SHP77 treated with DMSO at 0.1 percent for 48 hours (cell line): ENCODE measurements at places on chromosomes 2 and 18.
A peak's percentile ranks its signal among the peaks of the same experiment; 100 is the strongest.

DNA sequence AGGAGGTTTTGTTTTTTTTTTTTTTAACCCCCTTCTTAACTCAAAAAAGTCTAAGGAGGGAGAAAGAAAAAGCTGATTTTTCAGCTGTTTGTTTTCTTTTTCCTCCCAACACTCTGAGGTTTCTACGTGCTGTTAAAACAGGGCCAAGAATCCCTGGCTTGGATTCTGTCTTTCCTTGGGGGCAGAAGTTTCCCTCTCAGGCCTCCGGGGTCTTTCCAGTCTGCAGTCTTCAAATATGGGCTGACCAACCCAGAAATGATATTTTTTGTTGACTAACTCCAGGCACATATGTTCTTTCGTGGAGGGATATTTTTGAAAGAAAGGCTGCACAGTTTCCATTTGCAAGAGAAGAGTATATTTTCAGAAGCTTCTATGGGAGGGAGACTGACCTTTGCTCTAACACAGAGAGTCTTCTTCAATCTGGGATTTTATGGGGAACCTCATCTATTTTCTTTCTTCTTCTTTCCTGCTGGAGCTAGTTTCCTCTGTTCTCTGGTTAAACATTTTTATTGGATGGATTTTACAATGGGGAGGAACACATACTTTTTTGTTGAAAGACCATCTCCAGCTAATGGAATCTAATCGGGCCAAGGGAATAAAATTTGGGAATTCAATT, 93.3 kb upstream of the SPRED2 start:
- no peak for DNase-seq

DNA sequence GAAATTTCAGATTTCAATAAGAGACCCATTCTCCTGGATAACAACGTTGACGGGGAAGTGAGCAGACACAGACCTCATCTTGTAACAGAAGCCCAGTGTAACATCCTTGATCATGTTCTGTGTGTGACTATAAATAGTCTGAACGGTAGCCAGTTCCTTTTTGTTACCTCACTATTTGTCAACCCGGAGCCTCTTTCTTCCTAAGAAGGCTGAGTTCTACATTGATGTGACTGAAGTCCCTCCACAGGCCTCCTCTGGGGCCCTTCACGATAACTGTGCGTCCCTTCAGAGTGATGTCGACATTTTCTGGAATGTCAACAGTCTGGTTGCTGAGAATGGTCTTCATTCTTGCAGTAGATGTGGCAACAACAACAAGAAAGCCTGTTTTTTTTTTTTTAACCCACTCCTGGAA, 6.3 kb upstream of the PLEKHM3 start:
- no peak for DNase-seq

DNA sequence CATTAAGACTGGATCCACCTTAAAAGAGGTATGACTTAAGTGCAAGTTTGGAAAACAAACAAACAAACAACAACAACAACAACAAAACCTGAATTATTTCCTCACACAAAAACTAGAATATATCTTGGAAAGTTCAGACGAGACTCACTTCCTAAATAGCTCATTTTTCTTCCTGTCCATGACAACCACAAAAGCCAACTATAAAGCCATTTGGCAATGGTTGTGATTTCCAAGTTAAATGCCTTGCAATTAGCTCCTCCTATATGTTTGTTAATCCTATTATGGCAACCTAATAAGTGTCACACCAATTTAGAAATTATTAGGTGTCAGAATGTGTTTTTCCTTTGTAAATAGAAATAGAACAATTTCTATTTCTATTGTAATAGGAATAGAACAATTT, 91.6 kb upstream of the ARL5A start:
- DNase-seq: no peak

DNA sequence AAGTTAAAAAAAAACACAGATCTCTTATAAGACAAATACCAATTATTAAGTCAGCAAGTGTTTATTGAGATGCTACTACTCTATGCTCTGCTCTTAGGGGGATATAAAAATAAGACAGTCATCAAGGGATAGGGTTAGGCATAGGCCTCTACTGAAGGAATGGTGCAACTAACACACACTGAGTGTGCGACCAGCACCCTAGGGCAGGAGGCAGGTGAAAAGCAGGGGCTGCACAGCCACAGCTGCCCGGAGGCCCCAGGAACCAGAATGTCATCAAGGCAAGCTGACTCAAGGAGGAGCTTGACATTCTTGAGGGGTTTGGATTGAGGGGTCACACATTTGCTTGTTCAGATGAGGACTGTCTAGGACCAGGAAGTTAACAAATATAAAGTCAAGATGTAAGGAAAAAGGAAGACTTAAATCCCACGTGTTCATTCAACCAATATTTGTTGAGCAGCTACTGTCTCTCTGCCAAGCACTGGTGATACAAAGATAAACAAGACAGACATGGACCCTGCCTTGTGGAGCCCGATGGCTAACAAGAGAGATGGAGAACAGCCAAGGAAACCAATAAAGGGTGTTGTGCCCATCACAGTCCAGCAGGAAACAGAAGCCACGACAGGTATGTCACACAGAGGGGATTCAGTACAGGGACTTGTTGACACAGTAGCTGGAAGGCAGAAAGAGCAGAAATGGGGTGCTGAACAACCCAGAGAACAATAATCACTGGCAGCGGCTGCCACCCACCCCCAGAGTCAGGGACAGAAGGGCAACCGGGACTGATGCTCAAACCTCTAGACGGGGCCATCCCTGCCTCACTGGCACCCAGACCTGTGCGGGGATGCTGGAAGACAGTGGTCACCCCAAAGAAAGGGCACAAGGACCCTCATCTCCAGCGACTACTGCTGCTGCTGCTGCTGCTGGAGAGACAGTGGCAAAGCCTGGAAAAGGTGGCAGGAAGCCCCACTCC, 45.8 kb upstream of the MAL start:
- DNase-seq: no peak

DNA sequence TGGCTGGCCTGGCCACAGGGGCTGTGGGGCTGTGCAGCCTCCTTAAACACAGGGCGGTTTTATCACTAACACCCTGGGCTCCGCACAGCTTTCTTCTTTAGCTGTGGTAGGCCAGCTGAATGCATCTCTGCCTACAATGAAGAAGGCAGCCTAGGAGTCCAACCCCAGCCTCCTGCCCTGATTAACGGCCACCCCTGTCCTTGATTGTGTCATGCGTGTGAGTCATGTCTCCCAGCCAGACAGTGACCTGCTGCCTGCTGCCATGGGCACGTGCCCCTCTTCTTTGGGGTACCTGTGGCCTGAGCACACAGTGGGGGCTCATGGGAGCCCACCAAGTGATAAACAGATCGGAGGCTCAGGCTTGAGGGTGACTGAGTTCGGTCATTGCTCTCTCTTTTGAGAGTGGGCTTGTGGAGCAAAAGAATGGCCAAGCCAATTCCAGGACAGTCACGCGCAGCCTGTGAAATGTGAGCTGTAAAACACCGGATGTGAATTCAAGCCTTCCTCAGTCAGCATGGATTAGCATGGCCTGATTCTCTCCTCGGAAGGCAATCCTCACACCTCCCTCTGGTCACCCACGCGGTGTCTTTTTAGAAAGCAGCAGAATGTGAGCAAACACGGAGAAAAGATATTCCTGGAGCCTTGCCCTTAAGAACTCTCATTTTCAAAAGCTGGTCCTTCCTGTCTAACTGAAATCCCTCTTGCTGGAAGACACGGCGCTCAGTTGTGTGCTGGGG, 144.1 kb downstream of the CELF4 start:
- DNase-seq: no peak

DNA sequence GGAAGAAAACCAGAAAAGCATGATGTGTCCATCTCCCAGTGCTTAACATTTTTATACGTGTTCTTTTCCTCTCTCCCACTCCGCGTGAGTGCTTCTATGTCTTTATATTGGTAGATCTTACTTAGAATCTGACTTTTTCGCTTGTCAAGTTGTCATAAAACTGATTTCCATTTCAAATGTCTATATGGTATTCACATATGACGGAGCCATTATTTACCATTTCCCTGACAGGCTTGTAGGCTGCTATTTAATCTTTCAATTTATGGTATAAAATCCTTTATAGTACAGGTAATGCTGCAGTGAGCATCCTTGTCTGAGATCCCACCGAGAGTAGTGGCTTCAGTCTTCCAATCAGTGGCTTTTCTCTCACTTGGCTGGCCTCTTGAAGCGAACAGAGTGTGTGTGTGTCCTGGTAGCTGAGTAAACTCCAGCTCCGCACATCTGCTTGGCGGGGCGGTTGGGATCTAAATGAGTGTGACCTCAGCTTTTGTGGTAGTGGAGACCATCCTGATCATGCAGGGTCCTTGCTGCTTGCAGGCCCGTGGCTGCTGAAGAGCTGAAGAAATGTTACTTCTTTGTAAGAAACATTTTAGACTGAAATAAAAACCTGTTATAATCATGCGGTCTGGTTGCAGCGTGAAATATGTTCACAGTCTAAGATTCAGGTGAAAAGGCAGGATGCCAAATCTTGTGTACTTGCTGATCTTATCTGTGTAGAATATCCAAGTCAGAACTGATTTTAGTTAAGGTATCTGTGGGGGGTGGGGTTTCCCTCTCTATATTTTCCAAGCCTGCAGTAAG, 40.2 kb downstream of the INPP4A start:
- peak; percentile 33 for DNase-seq

DNA sequence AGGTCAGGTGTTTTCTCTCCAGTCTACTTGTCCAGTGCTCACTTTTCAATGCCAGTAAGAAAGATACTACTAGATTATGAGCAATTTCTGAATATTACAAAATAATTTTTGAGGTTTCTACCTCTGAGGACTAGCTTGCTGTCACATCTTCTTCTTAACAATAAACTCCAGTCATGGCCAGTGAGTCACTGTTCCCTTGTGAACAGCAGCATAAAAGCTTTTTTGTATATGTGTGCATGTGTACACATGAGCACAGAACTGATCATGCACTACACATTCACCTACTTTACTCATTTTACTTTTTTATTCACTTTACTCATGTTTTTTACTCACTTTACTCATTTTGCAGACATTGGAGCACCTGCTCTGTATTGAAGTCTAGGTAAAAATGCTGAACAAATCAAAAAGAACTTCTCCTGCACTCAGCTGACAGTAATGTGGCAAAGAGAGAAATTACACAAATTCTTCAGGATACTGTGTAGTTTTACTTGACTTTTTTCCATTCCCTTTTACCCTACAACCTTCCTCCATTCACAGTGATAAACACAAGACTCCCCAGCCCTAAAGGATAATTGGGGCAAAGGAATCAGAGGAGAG, 28.0 kb downstream of the ST6GAL2 start:
- DNase-seq: no peak

DNA sequence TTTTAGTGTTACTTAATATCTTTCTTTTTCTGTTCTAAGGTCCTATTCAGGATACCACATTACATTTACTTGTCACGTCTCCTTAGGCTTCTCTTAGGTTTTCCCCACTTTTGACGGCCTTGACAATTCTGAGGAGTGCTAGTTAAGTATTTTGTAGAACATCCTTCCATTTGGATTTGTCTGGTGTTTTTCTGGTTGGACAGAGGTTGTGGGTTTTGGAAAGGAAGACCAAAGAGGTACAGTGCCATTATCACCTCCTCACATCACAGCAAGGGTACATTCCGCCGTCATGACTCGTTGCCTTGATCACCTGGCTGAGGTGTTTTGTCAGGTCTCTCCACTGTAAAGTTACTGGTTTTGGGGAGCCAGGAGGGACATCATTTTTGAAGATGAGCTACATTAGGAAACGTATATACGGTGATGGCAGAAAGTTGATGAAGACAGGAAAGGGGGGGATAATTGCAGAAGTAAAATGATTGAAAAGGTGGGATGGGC, 88.4 kb upstream of the TMEM247 start:
- no peak for DNase-seq

- no peak for DNase-seq
Measured at GRCh38 chr2:233414777-233415570, 60.7 kb downstream of the DGKD start.

DNA sequence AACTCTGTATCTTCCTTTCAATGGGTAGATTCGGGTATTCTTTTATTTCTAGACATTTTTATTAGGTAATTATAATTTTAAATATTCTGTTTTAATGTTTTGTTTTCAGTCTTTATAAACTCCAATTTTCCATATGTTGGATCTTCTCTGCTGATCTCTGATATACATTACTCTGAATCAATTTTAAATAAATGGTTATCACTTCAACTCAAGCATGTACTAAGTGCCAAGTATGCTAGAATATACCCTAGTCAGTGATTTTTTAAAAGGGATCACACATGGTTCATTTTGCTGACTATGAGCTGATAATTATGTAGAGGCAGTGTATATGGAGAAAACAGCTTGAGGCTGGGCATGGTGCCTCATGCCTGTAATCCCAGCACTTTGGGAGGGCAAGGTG, 41.7 kb upstream of the NCOA1 start:
- DNase-seq: no peak

DNA sequence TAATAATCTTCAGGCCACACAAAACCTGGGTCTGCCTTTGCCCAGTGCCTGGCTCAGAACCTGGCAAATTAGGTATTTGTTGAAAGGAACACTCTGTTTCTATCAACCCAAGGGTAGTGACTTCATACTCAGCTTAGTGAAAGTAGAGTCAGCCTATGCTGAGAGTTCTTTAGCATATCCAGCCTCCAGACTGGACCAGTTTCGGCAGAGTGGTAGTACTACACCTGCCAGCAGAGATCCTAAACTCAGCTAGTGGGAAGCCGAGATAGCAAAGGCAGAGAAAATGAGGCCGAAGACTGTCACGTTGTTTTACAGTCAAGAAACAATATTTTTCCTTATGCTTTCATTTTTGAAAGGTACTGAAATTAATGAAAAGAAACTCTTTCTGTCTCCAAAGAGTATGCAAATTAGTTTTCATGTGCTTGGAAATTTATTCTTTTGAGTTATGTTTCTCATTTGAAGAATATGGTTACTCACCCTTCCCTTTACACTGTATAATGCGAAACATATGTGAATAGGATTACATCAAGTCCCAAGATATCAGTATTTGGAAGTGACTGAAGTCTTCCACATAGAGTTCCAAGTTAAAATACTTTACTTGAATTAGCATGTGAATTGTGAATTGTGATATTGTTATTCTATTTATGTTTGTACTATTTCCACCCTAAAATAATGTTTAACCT, 52.2 kb upstream of the UGP2 start:
- no peak for DNase-seq

GRCh38 chr2:119732601-119733164, 27.0 kb upstream of the PTPN4 start:
- no peak for DNase-seq

GRCh38 chr2:101349893-101350662, 37.2 kb downstream of the CREG2 start:
- DNase-seq: no peak

DNA sequence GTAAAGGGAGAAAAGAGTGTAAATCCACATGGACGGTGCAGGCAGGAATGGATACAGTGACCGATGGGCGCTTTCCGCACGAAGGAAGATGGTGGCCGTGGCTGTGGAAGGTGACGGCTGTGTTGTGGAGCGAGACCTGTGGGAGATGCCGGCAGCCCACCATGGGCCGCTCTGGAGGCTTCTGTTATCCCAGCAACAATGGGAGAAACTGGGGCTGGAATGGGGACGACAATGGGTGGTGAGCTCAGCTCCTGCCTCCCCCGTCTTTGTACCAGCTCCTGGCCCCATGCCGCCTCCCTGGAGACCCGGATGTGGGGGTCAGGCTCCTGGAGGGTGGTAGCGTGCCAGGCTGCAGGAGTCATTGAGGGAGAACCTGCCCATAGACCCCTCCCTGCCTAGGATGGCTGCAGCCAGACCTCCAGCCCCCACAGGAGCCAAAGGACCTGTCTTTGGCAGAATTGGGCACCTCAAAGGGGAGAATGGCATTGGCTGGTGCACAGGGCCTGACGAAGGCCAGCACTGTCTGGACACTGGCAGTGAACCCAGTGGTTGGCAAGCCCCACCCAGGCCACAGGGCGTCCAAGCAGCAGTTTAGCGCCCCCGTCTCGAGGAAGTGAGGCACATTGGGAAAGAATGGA, 72.6 kb downstream of the SLC66A2 start:
- no peak for DNase-seq
